Vagina (tissue), 2 donors: ENCODE measurements at places on chromosomes 13 and 19.

DNA sequence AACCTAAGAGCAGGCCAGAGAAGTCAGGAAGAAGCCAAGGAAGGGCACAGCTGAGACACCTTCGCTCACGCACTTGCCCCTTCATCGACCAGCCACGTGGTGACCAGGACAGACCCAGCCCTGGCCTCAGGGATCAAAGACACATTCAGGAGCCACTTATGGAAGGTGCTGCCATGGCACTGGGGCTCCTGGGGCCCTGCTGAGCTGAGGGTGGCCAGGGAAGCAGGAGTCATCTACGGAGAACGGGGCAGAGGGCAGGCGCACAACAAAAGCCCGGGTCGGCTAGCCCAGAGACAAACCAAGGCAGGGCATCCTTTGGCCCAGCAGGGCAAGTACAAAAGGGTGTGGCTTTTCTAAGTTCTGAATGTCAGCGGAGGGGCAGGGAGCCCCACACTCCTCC is 2.3 kb downstream of the PLPP2 start:
- DNase-seq, result no peak

DNA sequence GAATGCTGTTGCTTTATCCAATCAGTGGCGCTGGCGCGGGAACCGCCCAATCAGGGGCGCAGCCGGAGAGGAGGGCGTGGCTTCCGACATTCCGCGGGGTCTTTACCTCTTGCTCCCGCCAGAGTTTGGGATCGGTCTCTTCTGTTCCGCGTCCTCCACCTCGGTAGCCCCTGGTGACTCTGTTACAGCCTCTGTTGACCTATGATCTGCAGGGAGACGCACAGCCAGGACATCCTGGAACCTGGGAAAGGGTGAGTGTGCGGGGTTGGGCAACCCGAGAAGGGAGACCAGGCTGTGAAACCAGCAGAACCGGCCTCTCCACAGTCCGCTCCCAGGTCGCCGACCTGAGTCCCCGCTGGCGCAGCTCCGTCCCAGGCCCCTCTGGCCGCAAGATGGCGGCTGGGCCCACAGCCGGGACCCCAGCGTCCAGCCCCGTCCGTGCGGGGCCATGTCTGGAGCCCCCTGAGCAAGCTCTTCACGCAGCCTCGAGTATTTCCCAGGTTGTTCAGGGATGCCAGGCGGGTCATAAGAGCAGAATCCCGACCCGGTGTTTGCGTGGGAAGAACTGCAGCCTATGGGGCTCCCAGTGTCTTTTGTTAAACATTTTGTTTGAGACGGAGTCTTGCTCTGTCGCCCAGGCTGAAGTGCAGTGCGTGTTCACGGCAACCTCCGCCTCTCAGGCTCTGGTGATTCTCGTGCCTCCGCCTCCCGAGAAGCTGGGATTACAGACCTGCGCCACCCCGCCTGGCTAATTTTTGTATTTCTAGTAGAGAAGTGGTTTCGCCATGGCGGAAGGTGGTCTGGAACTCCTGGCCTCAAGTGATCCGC is 4.4 kb upstream of the ZNF681 start:
- DNase-seq, result peak; percentile 91

- DNase-seq, result no peak
These were observed 7.8 kb upstream of the ZNF14 start for GRCh38 chr19:19740755-19741154.

GRCh38 chr19:45733160-45733810 is at the start of gene MEIOSIN:
MEIOSIN (plus strand) TSS chr19:45733439; CDS start chr19:45735377, 1,938 bp downstream.
- DNase-seq, result no peak

DNA sequence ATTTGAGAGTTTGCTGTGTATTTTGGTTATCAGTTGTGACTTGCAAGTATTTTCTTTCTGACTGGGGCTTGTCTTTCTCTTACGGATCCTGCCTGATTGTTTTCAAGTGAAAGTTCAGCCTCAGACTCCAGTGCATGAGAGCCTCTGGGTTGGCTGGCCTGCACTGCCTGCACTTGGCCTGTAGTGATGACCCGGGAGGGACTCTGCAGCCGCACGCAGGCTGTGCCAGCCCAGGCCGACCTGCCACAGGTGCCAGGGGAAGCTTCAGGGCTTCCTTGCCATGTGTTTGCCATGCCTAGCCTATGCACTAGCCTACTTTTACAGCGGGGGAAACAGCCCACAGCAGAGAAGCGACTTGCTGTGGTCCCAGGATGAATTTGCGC is 77.0 kb downstream of the KDM4B start:
- DNase-seq, result no peak

- DNase-seq, result no peak
These were observed 30.7 kb upstream of the IL17D start for GRCh38 chr13:20672772-20673171.

DNA sequence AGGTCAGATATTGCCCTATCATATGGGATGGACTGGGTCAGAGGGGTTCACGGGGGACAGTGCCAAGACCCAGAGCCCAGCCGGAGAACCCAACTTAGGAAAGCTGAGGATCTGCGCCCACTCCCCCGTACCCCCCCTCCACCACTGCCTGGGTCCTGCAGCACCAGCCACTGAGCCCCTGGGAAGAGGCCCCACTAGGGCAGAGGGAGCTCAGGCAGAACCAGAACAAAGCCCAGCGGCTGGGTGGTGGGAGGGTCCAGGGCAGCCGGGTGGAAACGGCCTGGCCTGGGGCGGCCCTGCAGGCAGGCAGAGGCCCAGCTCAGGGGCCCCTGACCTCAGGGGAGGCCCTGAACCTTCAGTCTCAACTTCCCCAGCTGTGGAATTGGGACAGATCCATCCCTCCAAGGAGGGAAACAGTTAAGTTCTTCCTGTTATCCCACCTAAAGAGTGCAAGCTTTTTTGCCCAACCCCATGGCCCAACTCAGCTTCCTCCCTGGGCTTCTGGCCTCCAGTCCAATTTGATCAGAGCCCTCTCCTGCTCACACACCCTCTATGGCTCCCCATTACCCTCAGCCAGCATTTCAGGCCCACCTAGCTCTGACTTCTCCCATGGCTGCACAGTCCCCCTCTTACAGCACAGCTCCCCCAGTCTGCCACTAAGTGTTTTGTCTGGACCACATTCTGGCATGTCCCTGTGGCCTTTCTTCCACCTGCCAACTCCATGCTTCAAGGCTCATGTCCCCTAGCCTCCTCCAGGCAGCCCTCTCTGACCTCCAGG is 3.1 kb downstream of the NR2F6 start:
- DNase-seq, result no peak

- DNase-seq, result no peak
These were observed 9.0 kb downstream of the KLK13 start for GRCh38 chr19:51055866-51056265.

DNA sequence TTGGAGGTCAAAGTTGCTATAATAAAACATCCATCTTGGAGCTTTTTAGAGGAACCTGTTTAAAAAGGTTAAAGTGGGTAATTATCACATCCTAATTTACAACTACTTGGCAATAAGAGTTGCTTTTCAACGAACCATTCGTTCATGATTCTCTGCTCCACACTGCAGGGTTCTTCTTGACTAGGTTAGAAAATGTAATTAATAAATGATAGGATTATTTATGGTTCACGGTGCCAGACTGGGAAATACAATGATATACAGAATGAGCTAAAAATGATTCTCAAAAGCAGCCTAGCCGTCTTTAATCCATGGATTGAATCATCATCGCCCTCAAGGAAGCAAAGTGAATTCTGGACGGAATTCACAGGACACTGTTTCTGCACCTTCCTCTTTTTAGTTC is 291.2 kb downstream of the TEX29 start:
- DNase-seq, result no peak

DNA sequence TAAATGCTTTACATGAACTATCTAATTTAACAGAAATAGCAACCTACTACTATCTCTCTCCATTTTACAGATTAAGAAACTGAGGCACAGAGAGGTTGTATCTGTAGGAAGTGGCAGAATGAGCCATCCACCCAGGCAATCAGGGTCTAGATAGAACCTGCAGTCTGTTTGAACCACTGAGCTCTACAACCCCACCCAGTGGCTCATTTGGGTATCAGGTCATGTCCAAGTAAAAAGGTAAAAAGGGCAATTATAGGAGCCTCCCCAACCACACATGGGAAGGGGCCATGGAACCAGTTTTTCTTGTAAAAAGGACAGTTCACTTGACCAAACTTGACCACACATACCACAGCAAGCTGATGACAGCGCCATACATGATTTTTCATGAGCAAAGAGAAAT is 92.9 kb upstream of the SGCG start:
- DNase-seq, result no peak

GRCh38 chr13:27933118-27933517 is 13.3 kb downstream of the PDX1 start:
- no peak for DNase-seq

- no peak for DNase-seq
These were observed 104.4 kb upstream of the LSM14A start for GRCh38 chr19:34067861-34068271.
